ENCODE measurements at places on chromosomes 7 and 10. TPM values are rescaled to one million over a fixed set of nuclear protein-coding genes. Genes with fewer than 3 reads are reported as not detected.

- H3K36me3 ChIP-seq: no peaks in the 10 kb centered on the region
- no peak overlapping the region for H3K27ac ChIP-seq
- no peaks in the 10 kb centered on the region for H3K27me3 ChIP-seq
Measured at GRCh38 chr7:67758551-67758950, 761.9 kb downstream of the TYW1 start.

GRCh38 chr7:129535896-129536295 is 33.6 kb downstream of the SMKR1 start:
- H3K27me3 ChIP-seq: no peaks in the 10 kb centered on the region
- no peak for DNase-seq
- H3K4me3 ChIP-seq: no peak overlapping the region
- no peaks in the 10 kb centered on the region for H3K4me1 ChIP-seq
- no peak overlapping the region for H3K27ac ChIP-seq

The CACNA2D1 gene
- total RNA-seq: 12.5 TPM

The FIS1 gene
- total RNA-seq: 133 TPM

The FAM180A gene
- total RNA-seq: 3.0 TPM

Measured in lower lobe of right lung (tissue), 2 donors.